Activated CD4-positive, alpha-beta T cell treated with anti-CD3 and anti-CD28 coated beads, Interleukin-2, amount 50 U/mL, for 48 hours (primary cell): ENCODE measurements at places on chromosomes 16 and 17.
A peak's percentile ranks its signal among the peaks of the same experiment; 100 is the strongest.

GRCh38 chr17:47694581-47695428 is 844 bp downstream of the TBKBP1 start:
- peak; percentile 73 for DNase-seq

GRCh38 chr16:5450409-5451104 is 353.0 kb upstream of the EEF2KMT start:
- no peak for DNase-seq

DNA sequence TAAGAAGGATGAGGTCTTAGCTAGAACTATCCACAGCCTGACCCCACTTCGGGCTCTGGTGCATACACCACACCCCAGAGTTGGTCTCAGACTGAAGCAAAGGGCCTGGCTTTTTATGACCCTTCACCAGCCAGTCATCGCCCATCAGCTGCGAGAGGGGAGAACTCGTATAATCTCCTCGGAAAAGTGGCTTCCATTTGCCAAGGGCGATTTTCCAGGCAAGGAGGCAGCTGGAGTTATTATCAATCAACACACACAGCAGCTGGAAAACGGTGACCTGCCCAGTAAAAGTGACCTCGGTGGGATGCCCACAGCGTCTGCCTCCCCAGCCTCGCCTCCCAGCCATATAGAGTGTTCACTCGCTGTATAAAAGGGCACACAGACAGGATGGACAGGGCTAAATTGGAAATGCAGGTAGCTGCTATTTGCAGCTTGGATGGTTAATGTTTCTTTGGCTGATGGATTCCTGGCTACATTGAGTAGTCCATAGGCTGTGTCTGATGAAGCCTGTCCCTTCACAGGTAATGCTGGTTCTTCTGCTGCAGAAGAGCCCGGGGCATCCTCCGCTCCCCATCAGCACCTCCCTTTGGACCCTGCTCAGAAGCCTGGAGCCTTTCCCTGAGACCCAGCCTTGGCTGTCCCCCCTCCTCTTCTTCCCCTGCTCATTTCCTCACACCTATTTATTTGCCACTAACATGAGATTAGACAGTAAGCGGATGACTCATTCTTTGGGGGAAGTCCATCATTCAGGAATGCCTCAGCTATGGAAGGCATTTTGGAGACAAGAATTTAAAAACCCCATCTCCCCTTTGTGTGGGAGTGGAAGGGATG is 45.7 kb downstream of the TMEM186 start:
- no peak for DNase-seq

GRCh38 chr17:16479264-16479663 is 12.7 kb downstream of the LRRC75A start:
- no peak for DNase-seq

GRCh38 chr16:4532238-4532637 is 6.3 kb downstream of the CDIP1 start:
- no peak for DNase-seq

GRCh38 chr16:85722128-85722893 is 28.6 kb downstream of the C16orf74 start:
- no peak for DNase-seq

GRCh38 chr16:61148930-61149329 is 887.3 kb downstream of the CDH8 start:
- no peak for DNase-seq

GRCh38 chr17:13584701-13585080 is 17.0 kb downstream of the HS3ST3A1 start:
- DNase-seq = no peak
